Right lobe of liver (tissue), 6 donors: ENCODE measurements at places on chromosomes 5 and 9. TPM values are rescaled to one million over a fixed set of nuclear protein-coding genes. Genes with fewer than 3 reads are reported as not detected.
A peak's percentile ranks its signal among the peaks of the same experiment; 100 is the strongest.

DNA sequence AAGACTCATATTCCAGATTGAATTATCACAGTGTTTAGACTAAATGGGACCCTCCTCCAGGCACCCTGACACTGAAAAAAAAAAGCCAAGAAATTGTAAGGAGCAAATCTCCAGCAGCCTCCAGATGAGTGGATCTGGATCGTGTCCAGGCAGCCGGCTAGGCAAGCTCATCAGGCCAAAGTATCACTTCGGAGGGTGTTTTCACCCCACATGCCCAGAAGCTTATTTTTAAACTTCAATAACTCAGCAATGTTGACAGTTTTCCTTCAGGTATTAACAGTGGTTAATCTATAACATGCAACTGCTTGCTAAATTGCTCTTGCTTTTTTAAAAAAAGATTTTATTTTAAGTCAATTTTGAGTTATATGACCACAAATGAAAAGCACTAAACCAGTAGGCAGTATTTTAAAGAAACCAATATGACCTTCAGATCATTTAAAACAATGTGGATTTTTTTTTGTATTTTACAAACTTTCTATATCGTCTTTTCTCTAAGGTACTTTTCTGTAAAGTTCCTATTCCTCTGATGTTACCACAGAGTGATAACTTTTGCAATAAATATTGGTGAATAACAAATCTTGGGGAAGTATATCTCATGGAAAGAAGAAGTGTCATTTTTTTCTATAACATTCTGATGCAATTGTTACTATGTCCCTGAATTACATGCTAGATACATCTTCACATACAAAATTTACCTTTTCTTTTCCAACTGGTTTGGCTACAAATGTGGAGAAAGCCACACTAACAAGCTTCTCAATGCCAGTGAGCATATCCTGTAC lies 30.7 kb downstream of the ACOT12 start:
- DNase-seq = peak; percentile 79

GRCh38 chr5:31889001-31889561 lies 250.2 kb downstream of the PDZD2 start:
- no peak for DNase-seq

- no peak for DNase-seq
These were observed 161.7 kb upstream of the NUDT12 start for GRCh38 chr5:103724271-103724670.

DNA sequence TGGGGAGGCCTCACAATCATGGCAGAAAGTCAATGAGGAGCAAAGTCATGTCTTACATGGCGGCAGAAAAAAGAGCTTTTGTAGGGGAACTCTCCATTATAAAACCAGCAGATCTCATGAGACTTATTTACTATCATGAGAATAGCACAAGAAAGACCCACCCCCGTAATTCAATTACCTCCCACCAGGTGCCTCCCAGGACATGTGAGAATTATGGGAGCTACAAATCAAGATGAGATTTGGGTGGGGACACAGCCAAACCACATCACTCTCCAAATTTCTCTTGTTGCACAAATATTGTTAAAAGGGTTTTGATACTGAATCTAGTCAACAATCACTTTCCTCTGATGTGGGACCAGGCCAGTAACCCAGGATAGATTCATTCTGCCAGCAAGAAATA lies 1176.1 kb downstream of the CDH9 start:
- DNase-seq = no peak

LIFR gene
- total RNA-seq = 50.1 TPM

- DNase-seq = no peak
These were observed 11.8 kb upstream of the CXXC5 start for GRCh38 chr5:139636207-139636792.

ANKRD18B gene
- total RNA-seq = 0.06 TPM

- no peak for DNase-seq
These were observed 176.0 kb upstream of the ZNF608 start for GRCh38 chr5:124922255-124922975.

DNA sequence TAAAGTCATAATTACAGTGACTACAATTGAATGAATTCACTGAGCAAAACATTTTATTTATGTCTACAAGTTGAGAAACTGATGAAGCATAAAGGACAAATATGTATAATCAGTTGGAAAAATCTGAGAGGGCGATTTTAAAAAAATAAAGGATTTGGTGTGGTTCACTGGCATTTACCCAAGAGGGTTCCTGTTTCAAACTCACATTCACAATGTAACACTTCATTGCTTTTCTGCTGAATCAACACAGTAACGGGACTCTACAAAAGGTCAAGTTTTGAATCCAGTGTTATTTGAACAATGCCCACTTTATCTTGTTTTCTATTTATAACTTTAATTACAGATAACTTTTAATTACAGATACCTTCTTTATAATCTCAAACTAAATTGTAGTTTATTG lies 138.6 kb downstream of the NUDT12 start:
- no peak for DNase-seq

GRCh38 chr5:178866946-178867345 lies 7.2 kb downstream of the ZNF354B start:
- no peak for DNase-seq

EGFL7 gene
- 54.2 TPM for total RNA-seq

SCGB3A2 gene
- total RNA-seq = not detected

DNA sequence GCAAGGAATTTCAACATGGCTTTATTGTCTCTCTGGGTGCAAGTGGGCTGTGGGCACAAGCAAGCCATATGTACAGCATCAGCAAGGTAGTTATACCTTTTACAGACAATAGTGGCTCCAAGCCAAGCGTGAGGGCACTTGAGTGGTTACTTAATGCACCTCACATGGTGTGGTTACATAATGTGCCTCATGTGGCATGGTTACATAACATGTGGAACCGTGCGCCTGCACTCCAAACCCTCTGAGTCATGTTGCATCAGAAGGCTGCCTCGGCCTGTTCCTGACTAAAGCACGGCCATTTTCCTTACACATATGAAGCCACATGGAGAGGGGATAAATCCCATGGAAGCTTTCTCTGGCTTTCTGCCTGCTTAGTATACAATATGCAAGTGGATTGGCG lies 150.9 kb downstream of the OSTF1 start:
- DNase-seq = peak; percentile 38

SLC45A2 gene
- 2.3 TPM for total RNA-seq

SV2C gene
- total RNA-seq = 0.05 TPM

- DNase-seq = no peak
These were observed 50.9 kb downstream of the MVB12B start for GRCh38 chr9:126377536-126377935.

GRCh38 chr9:94801234-94801633 lies 74.7 kb downstream of the AOPEP start:
- no peak for DNase-seq

- DNase-seq = no peak
These were observed 328.0 kb downstream of the ZNF608 start for GRCh38 chr5:124418390-124418789.

- no peak for DNase-seq
These were observed 66.8 kb downstream of the PALM2AKAP2 start for GRCh38 chr9:109846776-109847175.

GRCh38 chr5:54823006-54823405 lies 162.4 kb downstream of the ESM1 start:
- DNase-seq = no peak

GRCh38 chr9:33921967-33922895 lies 105.3 kb downstream of the UBE2R2 start:
- no peak for DNase-seq

DNA sequence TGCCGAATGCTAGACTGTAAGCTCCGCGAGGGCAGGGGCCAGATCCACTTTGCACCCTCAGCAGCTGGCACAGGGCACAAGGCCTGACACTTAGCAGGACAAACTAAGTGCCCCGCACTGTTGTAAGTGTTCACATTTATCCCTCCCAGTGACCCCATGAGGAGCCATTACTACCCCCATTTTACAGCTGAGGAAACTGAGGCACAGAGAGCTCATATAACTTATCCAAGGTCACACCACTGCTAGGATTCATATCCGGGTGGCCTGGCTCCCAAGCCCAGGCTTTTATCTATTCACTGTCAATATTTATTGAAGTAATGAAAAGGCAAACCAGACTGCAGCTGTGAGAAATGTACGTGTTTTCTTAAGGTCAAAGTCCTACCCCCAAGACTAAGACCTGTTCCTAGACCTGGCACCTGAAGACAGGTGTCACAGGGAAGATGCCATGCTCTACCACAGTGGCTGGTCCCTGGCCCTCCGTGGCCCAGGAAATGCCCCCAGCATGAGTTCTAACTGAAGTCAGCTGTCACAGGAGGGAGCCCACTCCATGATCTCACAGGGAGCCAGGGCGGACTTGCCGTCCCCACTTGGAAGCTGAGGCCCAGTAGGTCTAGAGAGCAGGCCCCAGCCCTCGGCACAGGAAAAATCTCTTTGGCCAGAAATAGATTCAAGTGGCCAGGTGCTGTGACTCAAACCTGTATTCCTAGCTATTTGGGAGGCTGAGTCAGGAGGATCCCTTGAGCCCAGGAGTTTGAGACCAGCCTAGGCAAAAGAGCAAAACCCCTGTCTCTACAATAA lies 74.7 kb upstream of the IL17B start:
- no peak for DNase-seq

SPINK4 gene
- not detected for total RNA-seq

- DNase-seq = no peak
These were observed 45.5 kb downstream of the FOCAD start for GRCh38 chr9:20729523-20729922.

GRCh38 chr5:180583738-180584137 lies 7.6 kb downstream of the SCGB3A1 start:
- DNase-seq = no peak

DNA sequence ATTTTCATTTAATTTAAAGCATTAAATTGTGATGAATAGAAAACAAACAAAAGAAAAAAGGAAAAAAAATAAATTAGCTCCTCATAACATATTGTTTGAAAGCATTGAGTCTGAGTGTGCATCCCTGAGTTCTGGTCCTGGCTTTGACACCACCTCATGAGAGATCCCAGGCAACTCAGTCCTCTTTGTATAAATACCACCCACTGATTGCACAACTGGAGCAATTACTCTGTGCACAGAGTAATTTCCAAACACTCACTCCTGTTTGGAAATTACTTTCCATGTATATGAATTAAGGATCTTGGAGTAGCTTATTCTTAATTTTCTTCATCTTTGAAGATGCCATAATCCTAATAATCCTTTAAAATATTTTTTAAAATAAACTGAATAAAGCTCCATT lies 59.4 kb upstream of the C5orf46 start:
- no peak for DNase-seq

CEL gene
- 0.20 TPM for total RNA-seq

EXD3 gene
- total RNA-seq = 4.4 TPM

GRCh38 chr5:1262381-1262780 lies 32.5 kb downstream of the TERT start:
- no peak for DNase-seq

PRDM12 gene
- total RNA-seq = not detected

WNK2 gene
- total RNA-seq = 1.2 TPM

DNA sequence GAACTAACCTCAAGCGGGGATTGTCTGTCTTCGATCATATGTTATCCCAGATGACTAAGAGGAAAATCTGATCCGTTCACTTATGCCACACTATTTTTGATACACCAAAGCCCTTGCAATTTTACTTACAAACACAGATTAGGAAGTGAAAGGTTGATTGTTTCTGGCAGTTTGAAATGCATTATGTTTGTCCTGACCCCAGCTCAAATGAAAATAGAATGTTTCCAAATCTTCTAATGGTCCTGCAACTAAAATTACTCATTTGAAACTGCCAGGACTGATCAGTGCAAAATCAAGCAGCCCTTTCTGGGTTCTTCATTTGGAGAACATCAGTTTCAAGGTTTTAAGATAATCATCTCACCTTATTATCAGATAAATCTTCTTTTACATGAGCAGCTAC lies 696.7 kb upstream of the WWC1 start:
- no peak for DNase-seq

DNA sequence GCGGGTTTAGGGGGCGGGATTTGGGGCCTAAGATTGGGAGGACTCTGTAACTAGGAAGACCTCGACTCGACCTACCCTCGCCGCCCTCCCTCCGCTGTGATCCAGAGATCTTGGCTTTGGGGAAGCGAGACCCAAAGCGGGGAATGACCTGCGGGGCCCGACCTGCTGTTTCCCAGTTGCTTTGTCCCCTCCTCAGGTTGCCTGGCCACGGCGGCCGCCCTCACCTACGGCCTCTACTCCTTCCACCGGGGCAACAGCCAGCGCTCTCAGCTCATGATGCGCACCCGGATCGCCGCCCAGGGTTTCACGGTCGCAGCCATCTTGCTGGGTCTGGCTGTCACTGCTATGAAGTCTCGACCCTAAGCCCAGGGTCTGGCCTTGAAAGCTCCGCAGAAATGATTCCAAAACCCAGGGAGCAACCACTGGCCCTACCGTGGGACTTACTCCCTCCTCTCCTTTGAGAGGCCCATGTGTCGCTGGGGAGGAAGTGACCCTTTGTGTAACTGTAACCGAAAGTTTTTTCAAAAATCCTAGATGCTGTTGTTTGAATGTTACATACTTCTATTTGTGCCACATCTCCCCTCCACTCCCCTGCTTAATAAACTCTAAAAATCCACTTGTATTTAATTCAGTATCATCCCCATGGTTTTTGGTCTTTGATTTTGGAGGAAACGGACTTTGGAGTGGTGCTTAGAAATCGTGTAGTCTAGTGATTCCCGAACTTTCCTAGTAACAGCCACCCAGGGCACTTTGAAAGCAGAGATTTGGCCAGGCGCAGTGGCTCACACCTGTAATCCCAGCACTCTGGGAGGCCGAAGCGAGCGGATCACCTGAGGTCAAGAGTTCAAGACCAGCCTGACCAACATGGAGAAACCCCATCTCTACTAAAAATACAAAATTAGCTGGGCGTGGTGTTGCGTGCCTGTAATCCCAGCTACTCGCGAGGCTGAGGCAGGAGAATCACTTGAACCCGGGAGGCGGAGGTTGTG lies 878 bp downstream of the HIGD2A start:
- no peak for DNase-seq

DNA sequence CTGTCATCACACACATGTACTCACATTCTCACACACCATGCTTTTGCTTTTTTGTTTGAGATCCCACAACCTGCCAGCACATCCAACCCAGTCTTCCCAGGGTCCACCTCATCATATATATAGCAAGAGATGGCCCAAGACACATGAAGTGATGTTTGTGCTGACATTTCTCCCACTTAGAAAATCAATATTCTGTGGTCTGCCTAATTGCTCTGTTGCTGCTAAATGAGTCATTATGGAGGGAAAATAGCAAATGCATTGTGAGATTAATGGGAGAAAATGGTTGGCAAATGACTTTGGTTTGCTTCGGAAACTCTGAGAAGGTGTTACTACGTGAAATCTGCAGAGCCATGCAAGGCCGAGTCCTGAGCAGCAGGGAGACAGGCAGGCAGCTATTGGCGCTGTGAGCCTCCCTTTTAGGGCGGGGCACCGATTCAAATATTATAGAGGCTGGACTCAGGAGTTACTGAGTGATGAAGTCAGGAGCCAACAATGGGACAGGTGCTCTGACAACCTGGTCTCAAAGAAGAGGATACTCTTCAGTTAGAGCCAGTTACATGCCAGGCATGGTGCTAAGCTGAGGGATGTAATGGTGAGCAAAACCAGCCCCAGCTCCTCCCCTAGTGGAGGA lies 62.8 kb downstream of the DAB2IP start:
- no peak for DNase-seq

- DNase-seq = no peak
These were observed 24.0 kb downstream of the RANBP17 start for GRCh38 chr5:170885809-170886208.
